ENCODE measurements at places on chromosomes 2 and 18.
A peak's percentile ranks its signal among the peaks of the same experiment; 100 is the strongest.

DNA sequence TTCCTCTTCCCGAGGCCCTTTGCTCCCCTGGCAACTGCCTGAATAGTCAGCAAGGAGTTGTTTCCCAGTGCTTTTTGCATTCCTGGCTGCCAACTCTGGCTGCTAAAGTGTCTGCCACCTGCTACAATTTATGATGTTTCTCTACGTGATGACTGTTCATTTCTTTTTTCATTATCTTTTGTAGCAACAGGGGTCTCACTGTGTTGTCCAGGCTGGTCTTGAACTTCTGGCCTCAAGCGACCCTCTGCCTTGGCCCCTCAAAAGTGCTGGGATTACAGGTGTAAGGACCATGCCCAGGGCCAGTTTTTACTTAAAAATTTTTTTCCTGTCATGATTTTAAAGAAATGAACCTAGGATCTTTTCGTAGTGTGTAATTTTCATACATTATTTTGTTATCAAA, 11.3 kb downstream of the EHBP1 start:
- DNase-seq, result no peak

DNA sequence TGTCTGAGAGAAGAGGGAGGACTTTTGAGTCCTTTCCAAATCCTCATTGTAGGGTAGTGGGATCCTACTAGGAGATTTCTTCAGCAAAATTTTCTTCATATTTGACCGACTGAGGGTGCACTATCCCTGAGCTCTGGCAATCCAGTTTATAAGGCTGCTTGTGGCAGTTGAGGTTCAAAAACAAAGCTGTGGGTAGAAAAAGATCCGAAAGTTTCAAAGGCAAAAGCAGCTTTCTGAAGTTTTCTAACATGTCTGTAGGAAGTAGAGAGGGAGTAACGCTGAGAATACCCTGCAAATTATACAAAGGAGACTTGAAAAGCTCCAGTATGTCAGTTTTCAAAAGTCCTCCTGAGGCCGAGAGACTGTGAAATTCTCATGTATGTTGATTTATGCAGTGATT, 1039.3 kb upstream of the PIK3C3 start:
- DNase-seq, result no peak

DNA sequence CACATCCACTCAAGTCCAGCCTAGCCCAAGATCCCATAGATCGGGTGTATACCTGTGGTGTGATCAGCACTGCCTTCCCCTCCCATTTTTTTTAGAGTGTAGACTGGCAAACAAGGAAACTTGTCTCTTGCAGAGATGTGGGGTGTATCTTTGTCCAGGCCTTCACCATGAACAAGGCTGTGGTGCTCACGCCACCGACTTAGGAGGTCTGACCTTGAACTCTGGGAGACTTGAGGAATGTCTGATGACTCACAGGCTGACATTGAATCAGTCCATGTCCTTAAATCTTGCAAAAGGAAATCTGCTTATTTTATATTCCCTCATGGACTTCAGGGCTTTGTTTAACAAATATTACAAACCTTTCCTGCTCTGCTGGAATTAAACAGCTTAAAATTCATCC, 4.5 kb upstream of the CTIF start:
- no peak for DNase-seq

GRCh38 chr2:42828487-42829425, 36.4 kb upstream of the HAAO start:
- peak; percentile 70 for DNase-seq

DNA sequence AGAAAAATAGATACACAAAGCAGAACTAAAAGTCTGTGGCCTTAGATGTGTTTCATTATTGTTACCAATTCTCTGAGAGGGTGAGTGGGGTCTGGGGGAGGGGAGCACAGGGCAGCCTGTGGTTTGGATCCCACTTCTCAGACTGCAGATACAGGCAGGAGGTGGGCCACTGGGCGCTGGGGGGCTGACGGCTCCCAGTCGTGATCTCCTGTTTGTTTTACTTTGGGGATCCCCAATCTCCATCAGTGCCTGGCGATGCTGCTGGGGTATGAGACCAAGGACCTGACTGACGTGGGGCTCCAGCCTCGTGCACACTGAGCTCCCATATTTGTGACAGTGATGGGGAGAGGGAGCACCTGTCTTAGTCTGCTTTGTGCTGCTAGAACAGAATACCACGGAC, 54.9 kb downstream of the EDAR start:
- no peak for DNase-seq

DNA sequence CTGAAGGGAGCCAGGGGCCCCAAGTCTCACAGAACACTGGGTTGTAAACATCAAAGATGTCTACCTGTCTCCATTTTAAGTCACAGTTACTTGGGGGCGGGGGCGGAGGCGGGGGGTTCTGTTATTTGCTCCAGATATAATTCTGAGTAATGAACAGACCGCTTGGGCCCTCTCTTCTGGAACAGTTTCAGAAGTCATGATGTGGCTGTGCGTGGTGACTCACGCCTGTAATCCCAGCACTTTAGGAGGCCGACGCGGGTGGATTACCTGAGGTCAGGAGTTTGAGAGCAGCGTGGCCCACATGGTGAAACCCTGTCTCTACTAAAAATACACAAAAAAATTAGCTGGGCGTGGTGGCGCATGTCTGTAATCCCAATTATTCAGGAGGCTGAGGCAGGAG, 157.9 kb upstream of the APCDD1 start:
- DNase-seq, result no peak

DNA sequence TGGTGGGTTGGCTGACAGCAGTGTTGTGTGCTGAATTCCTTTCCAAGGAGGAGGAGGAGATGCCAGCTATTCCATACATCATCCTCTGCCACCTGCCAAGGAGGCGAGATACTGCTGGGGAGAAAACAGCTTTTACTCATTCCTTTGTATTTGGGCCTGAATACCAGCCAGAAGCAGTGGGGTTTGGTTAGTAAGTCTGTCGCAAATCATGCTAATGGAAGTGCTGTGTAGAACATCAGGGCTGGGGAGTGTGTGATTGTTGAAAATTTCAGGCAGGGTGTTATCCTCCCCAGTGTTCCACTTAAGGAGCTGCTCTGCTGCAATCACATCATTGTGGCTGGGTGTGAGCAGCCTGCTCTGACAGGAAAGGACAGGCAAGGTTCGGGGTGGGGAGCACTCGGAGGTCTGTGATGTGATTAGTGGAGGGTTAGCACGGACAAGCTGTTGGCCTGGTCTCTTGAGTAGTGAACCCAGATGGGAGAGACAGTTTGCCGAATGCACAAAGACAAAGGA, 128.2 kb upstream of the DLX2 start:
- DNase-seq, result no peak
